ENCODE measurements at places on chromosomes 12 and 14. TPM values are rescaled to one million over a fixed set of nuclear protein-coding genes. Genes with fewer than 3 reads are reported as not detected.

GRCh38 chr12:55711786-55712553 lies 3.9 kb upstream of the BLOC1S1 start:
- DNase-seq: no peak

DNA sequence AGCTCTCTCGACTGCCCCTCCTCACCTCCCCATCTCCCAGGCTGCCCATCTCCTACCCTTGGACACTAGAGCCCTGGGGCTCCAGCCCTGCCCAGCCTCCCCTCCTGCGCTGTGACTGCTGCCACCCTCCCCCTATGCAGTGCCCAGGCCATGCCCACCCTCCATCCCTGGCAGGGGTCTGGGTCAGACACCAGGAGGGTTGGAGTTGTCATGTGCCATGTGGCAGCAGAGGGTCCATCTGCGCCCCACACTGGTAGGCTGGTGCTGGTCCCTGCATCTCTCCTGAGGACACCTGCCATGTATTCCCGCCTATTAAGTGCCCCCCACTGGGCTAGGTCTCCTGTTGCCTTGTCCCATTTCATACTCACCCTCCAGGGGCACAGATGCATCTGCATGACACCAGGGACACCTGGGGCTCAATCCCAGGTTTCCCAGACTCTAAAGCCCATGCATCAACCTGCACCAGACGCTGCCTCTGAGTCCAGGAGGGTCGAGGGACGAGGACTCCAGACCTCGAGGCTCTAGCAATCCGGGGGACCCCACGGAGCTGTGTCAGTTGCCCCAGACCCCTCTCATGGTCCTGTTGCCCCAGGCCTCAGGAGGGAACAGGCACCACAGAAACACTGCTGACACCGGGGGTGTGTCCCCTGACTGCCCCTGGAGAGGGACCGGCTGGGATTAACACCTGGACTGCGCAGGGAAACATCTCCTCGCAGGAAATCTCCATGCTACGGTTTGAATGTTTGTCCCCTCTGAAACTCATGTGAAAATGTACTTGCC lies 23.4 kb upstream of the SFSWAP start:
- no peak for DNase-seq

DNA sequence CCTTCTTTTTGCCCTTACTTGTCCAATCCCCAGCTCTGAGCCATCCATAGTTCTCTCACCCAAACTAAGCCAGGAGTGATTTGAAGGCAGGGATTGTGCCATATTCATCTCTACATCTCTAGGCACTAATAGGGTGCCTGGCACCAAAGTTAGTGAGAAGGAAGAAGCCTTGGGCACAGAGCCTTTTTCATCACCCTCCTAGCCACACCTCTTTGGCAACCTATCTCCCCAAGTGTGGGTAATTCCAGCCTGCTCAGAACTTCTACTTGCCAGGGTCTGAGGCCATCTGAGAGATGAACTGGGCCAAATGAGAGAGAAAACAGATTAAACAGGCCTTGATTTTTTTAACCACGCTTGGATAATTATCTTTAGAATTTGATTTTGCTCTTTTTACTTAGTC lies 61.3 kb downstream of the PHLDA1 start:
- no peak for DNase-seq

ASB2 gene
- 53.5 TPM for total RNA-seq

DNA sequence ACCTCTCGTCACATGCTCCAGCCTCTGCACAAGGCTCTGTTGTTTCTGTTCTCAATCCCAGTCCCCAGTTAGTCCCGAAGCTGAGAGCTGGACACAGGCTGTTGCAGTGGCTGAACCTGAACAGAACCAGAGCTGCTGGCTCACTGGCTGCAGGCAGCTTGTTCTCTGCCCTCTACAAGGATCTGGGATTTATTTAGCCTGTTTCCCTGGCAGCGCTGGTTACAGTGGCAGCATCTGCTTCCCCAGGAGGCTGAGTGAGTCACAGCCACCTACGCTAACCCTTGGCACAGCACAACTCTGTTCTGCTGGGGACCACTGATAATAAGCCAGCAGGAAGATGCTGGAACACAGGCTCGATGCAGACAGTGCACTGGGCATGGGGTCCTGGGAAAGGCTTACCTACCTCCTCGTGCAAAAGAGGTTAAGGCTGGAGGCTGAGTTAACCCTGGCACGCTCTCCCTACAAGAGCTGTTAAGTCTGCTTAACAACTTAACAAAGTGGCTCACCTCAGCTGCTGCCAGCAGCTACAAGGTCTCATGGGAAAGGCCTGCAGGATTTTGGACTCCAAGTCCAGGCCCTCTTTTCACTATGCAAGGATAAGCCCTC lies 299.6 kb downstream of the PCNX1 start:
- DNase-seq: no peak

PPP4R4 gene
- total RNA-seq: 0.19 TPM

DNA sequence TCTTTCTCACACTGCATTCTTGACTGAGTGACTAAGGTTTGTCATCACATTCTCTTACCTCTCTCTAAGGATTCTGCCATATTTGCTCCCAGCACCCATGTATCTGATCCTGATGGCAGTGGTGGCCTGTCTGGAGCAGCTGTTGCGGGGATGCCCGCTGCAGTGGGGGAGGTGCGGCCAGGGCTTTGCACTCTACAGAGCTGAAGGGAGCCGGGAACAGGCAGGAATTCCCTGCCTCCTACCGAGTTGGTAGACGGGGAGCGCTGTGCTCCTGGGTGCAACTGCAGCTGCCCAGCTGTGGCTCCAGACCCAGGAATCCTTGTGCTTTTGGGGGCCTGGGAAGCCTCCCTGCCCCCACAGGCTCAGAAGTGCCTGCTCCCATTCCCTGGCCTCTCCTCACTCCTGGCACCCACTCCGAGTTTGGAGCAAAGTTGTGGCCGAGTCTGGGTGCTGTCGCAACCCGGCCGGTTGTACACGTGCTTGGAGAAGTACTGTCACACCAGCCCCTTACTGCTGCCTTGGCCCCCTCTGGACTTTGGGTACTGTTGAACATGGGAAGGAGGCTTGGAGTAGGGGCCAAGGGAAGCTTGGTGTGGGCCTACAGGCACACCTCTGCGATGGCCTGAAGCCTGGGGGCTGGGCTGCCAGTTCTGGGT lies 106.9 kb upstream of the OR4E1 start:
- DNase-seq: no peak

- DNase-seq: no peak
These were observed 46.0 kb upstream of the PLBD1 start for GRCh38 chr12:14613718-14614117.

PLEKHD1 gene
- total RNA-seq: not detected

- no peak for DNase-seq
These were observed 382.5 kb downstream of the RPS29 start for GRCh38 chr14:49203676-49204075.

DNA sequence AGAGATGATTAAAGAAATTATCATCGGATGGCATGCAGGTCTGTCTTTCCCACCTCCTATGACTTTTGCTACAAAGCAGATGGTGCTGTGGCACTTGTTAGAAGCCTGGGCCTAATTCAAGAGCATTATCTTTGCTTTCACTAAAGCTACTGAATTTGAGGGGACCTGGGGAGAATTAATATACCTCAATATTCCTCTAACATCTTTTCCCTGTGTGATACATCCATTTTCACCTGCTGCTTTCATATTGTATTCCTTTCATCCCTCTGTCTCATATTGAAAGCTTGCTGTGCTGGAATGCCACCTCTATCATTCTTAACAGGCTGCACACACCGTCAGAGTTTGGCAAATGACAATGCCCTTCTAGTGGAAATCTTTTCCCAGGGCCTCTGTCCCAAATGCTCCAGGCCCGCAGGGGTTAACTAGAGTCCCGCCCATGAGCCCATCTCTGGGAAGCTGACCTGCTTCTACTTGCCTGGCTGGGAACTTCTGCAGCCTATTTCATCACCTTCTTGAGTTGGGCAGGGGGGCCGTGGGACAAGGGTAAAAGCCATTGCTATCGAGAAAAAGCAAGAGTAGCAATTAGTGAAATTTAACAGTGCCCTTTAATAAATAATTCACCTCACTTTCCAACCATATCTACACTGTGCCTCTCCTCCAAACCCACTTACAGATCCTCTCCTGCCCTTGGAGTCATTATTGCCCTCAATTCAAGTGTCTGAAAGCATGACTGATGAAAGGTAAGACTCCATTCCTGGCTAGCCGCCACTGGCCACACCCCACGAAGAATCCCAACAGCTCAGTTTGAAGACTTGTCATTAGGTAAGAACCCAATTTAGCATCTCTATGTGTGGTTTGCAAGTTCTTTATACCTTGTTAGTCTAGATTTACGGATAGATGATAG lies 126.7 kb upstream of the BTG1 start:
- peak; percentile 47 for DNase-seq

GRCh38 chr12:46872135-46872534 lies 46.3 kb upstream of the SLC38A4 start:
- DNase-seq: no peak

DNA sequence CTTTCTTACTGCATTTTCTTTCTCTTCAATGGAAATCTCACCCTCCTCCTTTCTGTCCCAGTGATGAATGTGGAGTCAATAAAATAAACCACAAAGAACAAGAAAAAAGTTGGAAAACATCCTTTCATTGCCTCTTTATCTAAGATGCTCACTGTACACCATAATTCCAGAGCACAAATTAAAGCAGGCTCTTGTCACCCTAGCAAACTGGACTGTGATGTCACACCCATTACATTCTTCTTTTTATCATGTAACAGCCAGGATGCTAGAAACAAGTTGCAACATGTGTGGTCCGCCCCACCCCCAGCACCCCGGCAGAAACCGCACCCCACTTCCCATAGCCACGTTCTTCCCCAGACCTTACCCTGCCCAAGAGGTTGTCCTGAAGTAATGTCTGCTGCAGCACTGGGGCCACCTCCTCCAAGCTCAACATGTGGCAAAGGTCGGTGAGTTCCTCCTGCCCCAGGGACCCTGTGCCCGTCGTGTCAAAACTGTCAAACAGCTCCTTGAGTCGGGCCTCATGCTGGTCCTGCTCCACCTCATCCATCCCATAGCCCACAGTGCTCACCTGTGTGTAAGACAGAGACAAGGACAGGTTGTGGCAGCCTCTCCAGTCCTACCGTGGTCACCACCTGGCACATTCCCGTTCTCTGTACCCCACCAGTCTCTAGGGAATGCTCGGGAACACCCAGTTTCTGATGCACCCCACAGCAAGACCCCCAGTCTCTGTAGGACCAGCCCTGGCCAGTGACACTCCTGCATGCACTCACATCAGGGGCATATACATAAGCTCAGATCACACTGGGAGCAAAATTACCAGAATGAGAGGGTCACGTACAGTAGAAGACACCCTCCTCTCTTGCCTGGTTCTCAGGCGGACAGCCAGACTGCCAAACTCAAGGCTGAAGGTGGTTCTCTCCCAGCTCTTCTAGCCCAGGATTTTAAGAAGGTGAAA lies 9.2 kb downstream of the NIN start:
- peak; percentile 88 for DNase-seq

FIGNL2 gene
- 0.39 TPM for total RNA-seq

- no peak for DNase-seq
These were observed 285.3 kb upstream of the KITLG start for GRCh38 chr12:88865537-88865936.

SRGAP1 gene
- total RNA-seq: 13.8 TPM

DNA sequence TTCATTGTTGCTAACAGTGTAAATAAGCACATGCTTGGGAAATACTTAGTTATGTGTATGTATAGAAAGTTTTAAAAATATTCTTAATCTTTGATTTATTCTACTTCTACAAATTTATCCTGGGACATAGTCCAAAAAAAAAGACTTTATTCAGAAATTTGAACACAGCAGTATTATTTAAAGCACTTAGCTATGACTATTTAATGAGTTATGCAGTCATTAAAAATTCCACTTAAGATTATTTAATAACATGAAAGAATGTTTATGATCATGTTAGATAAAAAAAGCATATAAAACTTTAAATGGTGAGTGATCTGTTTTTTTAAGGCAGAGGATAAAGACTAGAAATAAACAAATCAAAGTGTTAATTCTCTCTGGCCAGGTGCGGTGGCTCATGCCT lies 78.3 kb downstream of the BAZ1A start:
- no peak for DNase-seq

DIO3 gene
- 0.99 TPM for total RNA-seq

TRIM9 gene
- total RNA-seq: 1.7 TPM

RD3L gene
- not detected for total RNA-seq

SLC38A4 gene
- not detected for total RNA-seq

DNA sequence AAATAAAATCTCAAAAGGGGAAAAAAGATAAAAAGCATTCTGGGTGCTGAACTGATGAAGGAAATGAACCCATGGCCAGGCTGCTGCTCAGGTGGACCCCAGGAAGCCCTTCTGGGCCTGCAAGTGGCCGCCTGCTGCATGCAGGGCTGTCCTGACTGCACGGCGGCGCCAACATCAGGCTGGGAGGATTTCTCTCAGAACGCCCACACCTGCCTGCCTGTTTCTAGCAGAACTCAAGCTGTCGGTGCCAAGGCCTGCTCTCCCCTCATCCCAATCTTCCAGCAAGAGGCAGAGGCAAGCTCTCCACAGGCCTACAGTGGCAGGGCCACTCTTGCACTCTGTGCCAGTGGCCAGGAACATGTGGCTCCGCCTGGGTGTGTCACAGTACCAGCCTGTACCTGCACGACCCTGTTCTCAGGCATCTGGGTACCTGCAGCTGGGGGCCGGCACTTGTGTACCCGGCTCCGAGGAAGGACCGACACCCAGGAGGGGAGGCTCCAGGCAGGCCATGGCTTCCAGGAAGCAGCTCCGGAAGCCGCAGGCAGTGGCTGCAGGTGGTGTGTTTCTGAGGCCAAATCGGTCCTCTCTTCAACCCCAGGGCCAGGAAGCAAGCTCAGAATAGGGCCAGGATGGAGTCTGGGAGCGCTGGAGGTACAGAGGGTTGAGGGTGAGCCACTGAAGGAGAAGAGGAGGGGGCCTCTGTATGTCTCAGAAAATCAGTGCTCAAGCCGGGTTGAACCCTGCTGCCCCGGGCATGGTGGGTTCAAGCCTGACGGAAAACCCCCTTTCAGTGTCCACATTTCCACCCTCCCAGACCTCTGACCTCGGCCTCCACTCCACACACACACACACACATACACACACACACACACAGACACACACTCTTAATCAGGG lies 2.5 kb upstream of the INF2 start:
- DNase-seq: no peak

TBX5 gene
- 34.5 TPM for total RNA-seq

TDRD9 gene
- total RNA-seq: 2.3 TPM

DNA sequence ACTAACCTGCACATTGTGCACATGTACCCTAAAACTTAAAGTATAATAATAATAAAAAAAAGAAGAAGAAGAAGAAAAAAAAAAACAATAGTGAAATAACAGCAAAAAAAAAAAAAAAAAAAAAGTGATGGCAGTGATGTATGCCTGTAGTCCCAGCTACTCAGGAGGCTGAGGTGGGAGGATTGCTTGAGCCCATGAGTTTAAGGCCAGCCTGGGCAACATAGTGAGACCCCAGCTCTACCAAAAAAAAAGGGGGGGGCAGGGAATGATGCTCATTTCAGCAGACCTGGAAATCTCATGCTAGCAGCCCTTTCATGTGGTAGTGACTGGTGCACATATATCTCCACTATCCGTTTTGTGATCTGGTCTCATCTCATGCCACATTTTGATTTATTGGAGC lies 20.8 kb downstream of the TRAFD1 start:
- DNase-seq: peak; percentile 17

DNA sequence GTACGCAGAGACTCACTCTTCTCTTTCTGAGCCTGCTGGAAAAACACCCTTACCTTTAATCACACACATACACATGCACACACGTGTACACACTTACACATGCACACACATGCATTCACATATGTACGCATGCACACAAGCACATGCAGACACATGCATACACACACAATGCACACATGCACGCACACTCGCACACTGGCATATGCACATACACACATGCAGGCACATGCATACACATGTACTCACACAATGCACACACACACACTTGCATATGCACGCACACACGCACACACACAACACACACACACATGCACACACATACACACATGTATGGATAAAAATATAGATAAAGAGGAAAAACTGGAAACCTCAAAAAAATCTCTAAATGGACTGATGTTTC lies 249.0 kb downstream of the GLT1D1 start:
- no peak for DNase-seq
